ENCODE measurements at places on chromosomes 7 and 10. TPM values are rescaled to one million over a fixed set of nuclear protein-coding genes. Genes with fewer than 3 reads are reported as not detected.

GRCh38 chr7:75969704-75970498, 24.5 kb downstream of the TMEM120A start:
- H3K4me3 ChIP-seq, result no peak overlapping the region
- no peak for DNase-seq
- H3K4me1 ChIP-seq, result peaks cover 63% of the 10 kb centered on the region
- H3K36me3 ChIP-seq, result peaks cover 11% of the 10 kb centered on the region
- H3K27ac ChIP-seq, result peak overlapping the region; percentile 95

DNA sequence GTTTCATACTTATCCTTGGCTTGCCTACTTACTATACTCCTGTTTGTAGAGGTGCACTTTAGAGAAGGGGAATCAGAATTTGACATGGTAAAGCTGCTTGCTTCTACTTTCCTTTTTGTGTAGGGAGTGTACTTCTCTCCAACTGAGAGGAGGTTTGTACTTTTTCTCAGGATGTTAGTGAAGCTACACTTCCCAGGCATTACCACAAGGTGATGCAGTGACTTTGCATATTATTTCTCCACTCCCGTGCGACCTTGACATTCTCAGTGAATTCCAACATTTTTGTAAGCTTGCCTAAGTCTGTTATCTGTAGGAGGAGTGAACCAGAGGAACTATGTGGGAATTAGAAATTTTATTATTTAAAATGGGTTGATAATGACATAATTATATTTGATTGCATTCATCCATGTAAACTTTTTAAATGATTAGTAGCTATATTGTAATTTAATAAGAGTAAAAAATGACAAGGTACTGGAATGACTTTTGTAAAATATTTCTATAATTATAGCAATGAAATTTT, 5.2 kb downstream of the TAX1BP1 start:
- peak overlapping the region; percentile 36 for H3K27ac ChIP-seq
- H3K27me3 ChIP-seq, result no peaks in the 10 kb centered on the region
- H3K4me3 ChIP-seq, result no peak overlapping the region
- H3K36me3 ChIP-seq, result no peaks in the 10 kb centered on the region
- peaks cover 51% of the 10 kb centered on the region for H3K4me1 ChIP-seq

- no peaks in the 10 kb centered on the region for H3K36me3 ChIP-seq
- no peaks in the 10 kb centered on the region for H3K4me1 ChIP-seq
- H3K27ac ChIP-seq, result no peak overlapping the region
- H3K4me3 ChIP-seq, result no peak overlapping the region
- H3K27me3 ChIP-seq, result no peaks in the 10 kb centered on the region
Measured at GRCh38 chr7:17971411-17971810, 31.1 kb upstream of the SNX13 start.

Gene SPDYE2
- total RNA-seq, result not detected

Gene PRSS1
- not detected for total RNA-seq

Gene SYNPO2L
- total RNA-seq, result not detected

Gene CDHR3
- 21.3 TPM for total RNA-seq

DNA sequence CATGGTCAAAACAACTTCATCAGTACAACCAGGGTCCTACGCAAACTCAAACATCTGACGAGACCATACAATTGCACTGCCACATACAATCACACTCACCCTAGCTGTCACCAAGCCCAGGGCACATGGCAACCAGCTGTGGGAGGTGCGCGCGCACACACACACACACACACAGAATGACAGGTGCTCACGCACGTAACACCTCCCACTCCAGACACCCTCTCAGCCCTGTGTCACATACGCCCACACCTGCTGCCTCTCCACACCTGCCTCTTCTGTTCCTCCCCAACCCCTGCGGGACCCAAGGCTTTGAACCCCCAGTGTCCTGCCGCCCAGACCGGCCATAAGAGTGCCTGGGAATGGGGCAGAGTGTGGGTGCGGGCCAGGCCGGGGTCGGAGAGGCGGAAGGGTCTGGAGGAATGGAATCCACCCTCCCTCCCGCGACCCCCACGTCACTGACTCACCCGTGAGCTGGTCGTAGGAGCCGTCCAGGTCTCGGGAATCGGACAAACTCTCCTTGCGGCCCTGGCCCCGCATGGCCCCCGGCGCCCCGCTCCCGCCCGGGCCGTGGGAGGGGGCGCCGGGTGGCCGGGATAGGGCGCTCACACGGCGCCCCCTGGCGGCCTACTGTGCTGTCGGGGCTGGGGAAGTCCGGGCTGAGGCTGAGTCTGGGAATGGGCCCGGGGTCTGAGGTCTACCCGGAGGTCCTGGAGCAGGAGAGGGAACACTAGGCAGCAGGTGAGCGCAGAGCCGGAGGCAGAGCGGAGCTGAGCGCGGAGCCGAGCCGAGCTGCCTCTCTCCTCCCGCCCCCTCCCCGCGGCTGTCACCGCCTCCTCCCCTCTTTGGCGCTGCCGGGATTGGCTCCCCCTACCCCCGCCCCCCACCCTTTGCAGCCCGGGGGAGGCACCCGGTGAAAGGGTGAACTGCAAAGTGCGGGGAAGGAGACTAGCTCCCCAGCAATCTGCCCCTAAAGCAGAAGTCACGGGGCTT, at the start of gene KCNIP2:
Gene KCNIP2 (minus strand): TSS at position 769 of the 990 bp plus-strand sequence. CDS start 232 bp downstream, at position 537.
- H3K4me1 ChIP-seq, result peaks cover 38% of the 10 kb centered on the region
- DNase-seq, result no peak
- peaks cover 3% of the 10 kb centered on the region for H3K36me3 ChIP-seq
- H3K4me3 ChIP-seq, result peak within 1 kb of the TSS; percentile 21
- H3K27me3 ChIP-seq, result no peaks in the 10 kb centered on the region

Gene ANKRD61
- not detected for total RNA-seq

DNA sequence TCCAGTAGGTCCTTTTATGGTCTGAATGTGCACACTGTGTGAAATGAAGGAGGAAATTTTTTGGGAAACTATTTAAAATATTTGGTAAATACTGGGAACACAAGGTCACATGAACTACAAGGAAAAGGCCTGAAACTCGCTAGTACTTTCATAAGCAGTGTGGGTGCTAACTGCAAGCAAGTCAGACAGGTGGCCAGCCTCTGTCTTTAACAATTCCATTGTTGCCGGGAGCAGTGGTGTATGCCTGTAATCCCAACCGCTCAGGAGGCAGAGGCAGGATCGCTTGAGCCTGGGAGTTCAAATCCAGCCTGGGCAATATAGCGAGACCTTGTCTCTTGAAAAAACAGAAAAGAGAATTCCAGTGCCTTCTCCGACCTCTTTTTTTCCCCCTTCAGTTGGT, 37.5 kb downstream of the SMURF1 start:
- no peaks in the 10 kb centered on the region for H3K36me3 ChIP-seq
- DNase-seq, result no peak
- H3K4me1 ChIP-seq, result peaks cover 44% of the 10 kb centered on the region
- no peak overlapping the region for H3K4me3 ChIP-seq
- H3K27ac ChIP-seq, result no peak overlapping the region

Gene RBM20
- total RNA-seq, result 7.8 TPM

- no peaks in the 10 kb centered on the region for H3K36me3 ChIP-seq
- H3K4me1 ChIP-seq, result peaks cover 64% of the 10 kb centered on the region
- H3K27me3 ChIP-seq, result no peaks in the 10 kb centered on the region
- H3K4me3 ChIP-seq, result no peak overlapping the region
- DNase-seq, result no peak
Measured at GRCh38 chr10:22620929-22621328, 93.4 kb downstream of the PIP4K2A start.

DNA sequence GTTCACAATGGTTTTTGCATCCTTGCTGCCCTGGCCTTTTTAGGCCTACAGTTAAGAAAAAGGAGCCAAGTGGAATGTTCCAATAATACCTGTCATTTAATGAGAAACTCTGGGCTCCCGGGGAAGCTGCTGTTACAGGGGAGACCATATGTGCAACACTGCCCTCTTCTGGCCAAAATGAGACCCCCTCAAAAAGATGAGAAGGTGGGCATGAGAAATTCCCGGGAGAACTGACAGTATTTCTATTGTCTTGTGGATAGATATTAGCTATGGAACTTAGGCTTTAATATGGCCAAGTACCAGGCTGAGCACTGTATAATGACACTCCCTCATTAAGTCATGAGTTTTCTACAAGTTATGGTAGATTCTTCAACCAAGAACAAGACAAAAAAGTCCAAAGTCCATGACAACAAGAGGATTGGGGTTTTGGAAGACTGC, 99.4 kb downstream of the CCDC3 start:
- no peaks in the 10 kb centered on the region for H3K27me3 ChIP-seq
- H3K4me3 ChIP-seq, result no peak overlapping the region
- H3K4me1 ChIP-seq, result no peaks in the 10 kb centered on the region
- H3K27ac ChIP-seq, result no peak overlapping the region

DNA sequence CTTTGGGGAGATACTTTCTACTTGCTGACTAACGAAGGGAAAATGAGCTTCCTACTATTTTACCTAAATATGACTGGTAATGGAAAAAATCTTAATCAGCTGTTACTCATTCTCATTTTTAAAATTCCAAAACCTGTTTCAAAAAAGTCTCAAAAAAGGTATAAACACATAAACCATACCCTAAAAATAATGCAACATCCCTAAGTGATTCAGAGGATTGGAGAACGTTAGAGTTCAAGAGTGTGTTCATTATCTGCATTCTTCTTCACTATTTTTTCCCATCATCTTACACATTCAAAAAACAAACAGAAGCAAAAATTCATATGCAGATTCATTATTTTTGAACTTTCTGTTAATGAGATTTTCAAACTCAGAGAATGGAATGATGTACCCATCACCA, 150.4 kb upstream of the GNAI1 start:
- no peak overlapping the region for H3K4me3 ChIP-seq
- no peak for DNase-seq
- no peaks in the 10 kb centered on the region for H3K36me3 ChIP-seq
- no peaks in the 10 kb centered on the region for H3K4me1 ChIP-seq

- no peak for DNase-seq
- H3K4me3 ChIP-seq, result no peak overlapping the region
- no peak overlapping the region for H3K27ac ChIP-seq
- H3K36me3 ChIP-seq, result no peaks in the 10 kb centered on the region
- H3K27me3 ChIP-seq, result no peaks in the 10 kb centered on the region
- no peaks in the 10 kb centered on the region for H3K4me1 ChIP-seq
Measured at GRCh38 chr7:98372993-98373392, 27.9 kb downstream of the BAIAP2L1 start.

Gene SYPL1
- 150 TPM for total RNA-seq

Gene ITIH2
- not detected for total RNA-seq

Measured in sigmoid colon (tissue), 7 donors.